SK-N-SH treated with all-trans-retinoic acid at 6 μM for 48 hours (cell line): ENCODE measurements at places on chromosomes 11 and 22.

DNA sequence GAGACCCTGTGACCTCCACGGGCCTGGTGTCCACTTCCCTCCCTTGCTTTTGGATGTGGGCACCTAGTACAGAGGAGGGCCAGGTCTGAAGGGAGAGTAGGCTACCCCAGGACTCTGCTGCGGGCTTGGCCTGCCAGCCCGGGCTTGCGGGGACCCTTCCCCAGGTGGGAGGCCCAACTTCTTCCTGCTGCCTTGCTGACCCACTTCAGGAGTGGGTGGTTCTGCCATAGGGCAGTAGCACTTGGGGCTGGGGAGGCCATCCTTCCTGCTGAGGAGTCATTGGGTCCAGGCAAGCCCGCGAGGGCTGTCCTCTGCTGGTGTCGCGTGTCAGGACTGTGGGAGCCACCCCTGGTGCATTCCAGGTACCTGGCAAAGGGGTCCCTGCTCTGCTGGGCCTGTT, 1250.0 kb downstream of the BRD1 start:
- no peak for ATAC-seq

GRCh38 chr11:64357446-64357845, 1.5 kb upstream of the RPS6KA4 start:
- no peak for ATAC-seq

DNA sequence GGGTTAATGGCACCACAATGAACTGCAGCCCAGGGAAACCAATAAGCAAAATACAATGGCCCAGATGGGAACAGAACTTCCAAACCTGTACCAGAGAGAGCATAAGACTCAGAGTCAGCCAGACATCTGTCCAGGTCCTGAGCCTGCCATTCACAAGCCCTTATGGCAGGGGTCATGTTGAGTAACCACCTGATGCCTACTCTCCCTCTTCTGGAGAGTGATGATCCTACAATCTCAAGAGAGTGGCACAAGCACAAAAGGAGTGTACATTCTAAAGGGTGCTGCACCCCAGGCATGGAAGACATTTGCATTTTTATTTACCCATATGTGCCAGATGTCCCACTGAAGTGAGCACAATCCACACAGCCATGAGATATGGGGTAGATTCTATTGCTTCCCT, 10.6 kb downstream of the TENM4 start:
- ATAC-seq, result no peak

- ATAC-seq, result no peak
Measured at GRCh38 chr11:64347193-64347867, 7.3 kb downstream of the CCDC88B start.

GRCh38 chr22:49097966-49098365, 729.7 kb downstream of the BRD1 start:
- no peak for ATAC-seq

GRCh38 chr11:134538742-134539141, 126.7 kb upstream of the B3GAT1 start:
- no peak for ATAC-seq

GRCh38 chr11:27614092-27614491, 86.2 kb downstream of the BDNF start:
- no peak for ATAC-seq

- peak; percentile 21; the same call in 2 of the 3 replicates for ATAC-seq
Measured at GRCh38 chr22:17191163-17191784, 28.0 kb downstream of the ADA2 start.

GRCh38 chr11:111911563-111912401, at the start of gene CRYAB:
Gene CRYAB, minus strand, starts transcription at chr11:111911770. Its CDS starts 46 bp downstream, at chr11:111911724.
- ATAC-seq, result peak; percentile 71

DNA sequence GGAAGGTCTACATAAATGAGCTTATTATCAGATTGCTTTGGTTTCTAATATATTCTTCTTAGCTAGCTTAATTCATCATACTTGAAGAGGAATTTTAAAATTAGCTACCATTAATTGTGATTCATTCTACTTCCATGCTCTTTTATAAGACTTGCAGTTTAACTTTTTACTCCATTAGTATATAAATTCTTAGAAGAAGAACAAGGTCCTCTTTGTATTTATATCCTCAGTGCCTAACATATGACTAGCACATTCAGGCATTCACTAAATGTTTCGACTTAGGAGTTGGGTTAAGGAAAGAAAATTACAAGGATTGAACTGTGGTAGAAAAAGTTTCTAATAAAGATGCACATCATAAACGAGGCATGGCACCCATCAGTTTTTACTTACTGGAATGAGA, 1135.5 kb downstream of the JRKL start:
- no peak for ATAC-seq

- peak; percentile 38 for ATAC-seq
Measured at GRCh38 chr22:18078329-18079041, 695 bp downstream of the PEX26 start.

- no peak for ATAC-seq
Measured at GRCh38 chr11:134847083-134847715, 435.2 kb upstream of the B3GAT1 start.

DNA sequence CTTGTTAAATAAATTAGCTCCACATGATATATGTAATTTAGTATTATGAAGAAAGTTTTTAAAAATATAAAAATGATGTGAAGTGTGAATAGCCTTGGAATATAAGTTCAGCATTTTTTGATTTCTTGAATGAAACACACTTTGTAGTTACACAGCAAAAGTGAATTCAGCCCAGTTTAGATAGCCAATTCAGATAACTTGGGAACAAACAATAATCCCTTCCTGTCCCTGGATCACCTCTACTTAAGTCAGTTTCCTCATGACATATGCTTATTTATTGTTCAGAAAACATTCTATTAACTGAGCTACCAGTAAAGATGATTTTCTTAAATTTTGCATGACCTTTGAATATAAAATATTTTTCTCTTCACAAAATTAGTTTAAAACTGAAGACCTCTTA, 107.4 kb downstream of the PGR start:
- ATAC-seq, result no peak

GRCh38 chr22:37578002-37578401, 1.9 kb downstream of the LGALS2 start:
- no peak for ATAC-seq

- no peak for ATAC-seq
Measured at GRCh38 chr11:69489746-69490365, 8.4 kb downstream of the LINC01488 start.

DNA sequence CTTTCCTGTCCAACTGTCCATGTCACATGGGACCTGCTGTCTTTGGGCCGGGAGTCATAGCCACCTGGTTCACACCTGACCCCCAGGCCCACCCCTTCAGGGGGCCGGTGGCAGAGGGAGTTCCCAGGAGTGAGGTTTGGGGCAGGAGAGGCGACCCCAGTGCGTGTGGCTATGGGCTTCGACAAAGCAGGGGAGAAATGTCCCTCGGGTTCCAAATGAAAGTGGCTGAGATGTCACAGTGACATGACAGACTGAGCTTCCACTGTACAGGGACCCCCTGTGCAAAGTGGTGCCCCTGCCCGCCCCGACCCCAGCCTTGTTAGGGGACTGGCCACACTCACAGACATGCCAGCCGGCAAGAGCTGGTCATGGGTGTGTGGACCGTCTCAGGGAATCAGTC, 1297.0 kb downstream of the BRD1 start:
- no peak for ATAC-seq
